ENCODE measurements at places on chromosomes 4 and X.
A peak's percentile ranks its signal among the peaks of the same experiment; 100 is the strongest.

- no peak for DNase-seq
Measured at GRCh38 chrX:37332055-37332454, 17.1 kb upstream of the PRRG1 start.

GRCh38 chr4:101200561-101200960 lies 146.8 kb downstream of the PPP3CA start:
- peak; percentile 6 for DNase-seq

DNA sequence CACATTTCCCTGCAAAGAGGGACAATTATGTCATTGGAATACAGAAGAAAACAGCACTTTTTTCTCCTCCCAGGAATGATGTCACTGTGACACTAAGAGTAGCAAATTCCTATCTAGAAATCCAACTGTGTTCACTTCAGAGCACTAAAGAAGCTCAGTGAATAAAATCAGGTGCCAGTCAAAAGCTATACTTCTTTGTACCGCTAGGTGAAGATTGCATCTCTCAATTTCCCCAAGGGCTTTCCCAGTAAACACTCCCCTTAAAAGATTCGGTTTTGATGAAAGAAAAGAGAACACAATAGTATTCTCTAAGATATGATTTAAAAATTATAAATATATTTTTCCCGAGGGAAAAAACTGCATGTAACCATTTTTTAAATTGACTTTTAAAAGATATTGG lies 104.7 kb upstream of the MID1 start:
- DNase-seq = peak; percentile 29

DNA sequence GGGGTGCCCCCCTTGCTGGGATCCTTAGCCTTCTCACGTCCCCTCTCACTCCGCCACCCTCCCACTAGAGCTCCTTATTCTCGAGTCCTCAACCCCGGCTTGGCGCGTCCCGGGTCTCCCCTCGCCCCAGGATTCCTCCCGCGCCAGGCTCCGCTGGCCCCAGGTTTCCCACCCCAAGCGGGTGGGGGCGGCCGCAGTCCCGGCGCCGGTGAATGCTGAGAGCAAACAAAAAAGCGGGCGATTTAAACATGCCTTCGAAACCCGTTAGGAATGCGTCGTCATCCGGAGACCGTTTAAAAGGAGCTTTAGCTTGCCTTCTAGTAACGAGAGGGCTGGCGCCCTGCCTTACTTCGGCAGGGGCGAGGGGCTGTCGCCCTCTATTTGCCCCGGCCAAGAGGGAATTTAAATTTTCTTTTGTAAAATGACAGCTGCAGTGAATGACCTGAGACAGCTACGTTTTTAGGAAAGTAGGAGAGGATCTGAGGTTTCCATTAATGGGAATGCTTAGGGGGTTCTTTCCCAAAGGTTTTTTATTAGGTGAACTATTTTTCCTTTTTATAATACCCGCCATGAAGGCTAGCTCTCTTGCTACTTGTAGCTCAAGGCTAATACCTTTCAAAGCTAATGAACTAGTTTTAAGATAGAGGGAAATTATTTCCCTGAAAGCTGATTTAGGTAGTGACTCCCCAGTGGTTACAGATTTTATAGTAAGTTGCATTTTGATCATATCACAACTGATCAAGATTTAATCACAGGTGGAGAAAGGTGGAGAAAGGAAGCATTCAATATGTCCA lies 3.1 kb downstream of the JADE1 start:
- no peak for DNase-seq

DNA sequence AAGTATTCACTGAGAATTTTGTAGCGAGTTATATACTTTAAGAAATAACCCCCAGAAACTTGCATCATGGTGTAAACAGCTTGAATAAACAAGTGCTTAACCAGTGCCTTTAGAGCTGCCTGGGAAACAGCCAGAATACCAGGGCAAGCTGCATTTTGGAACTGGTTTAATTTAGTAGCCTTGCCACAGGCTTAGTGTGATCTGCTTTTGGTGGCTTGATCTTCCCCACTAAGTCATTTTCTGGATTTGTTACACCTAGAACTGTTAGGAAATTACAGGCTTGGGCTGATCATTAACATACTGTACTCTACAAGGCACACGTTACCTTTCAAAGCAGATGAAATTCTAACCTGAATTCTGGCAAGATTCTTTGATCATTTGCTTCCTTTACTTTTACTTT lies 35.4 kb downstream of the NPNT start:
- DNase-seq = no peak

- no peak for DNase-seq
Measured at GRCh38 chr4:113776016-113776415, 14.5 kb upstream of the CAMK2D start.

DNA sequence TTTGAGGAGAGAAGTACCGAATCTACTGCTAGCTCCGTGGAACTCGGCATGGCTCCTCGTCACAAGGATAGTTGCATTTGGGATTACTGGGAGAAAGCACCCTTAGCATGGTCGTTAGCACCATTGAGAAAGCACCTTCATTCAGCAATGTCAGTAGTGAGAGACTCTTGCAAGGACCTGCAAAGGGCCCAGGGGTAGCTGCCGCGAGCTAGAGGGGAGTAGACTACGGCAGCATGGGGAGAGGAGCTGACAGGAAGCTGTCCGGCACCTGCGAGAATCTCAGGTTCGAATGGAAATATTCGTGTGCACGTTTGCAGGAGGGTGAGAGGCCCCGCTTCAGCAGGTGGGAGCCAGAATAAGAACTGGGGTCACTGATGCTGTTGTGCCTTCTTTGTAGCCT lies 20.2 kb downstream of the TLR10 start:
- no peak for DNase-seq

- no peak for DNase-seq
Measured at GRCh38 chr4:63492515-63492914, 916.7 kb downstream of the TECRL start.

- DNase-seq = no peak
Measured at GRCh38 chr4:16136827-16137226, 53.0 kb upstream of the PROM1 start.

DNA sequence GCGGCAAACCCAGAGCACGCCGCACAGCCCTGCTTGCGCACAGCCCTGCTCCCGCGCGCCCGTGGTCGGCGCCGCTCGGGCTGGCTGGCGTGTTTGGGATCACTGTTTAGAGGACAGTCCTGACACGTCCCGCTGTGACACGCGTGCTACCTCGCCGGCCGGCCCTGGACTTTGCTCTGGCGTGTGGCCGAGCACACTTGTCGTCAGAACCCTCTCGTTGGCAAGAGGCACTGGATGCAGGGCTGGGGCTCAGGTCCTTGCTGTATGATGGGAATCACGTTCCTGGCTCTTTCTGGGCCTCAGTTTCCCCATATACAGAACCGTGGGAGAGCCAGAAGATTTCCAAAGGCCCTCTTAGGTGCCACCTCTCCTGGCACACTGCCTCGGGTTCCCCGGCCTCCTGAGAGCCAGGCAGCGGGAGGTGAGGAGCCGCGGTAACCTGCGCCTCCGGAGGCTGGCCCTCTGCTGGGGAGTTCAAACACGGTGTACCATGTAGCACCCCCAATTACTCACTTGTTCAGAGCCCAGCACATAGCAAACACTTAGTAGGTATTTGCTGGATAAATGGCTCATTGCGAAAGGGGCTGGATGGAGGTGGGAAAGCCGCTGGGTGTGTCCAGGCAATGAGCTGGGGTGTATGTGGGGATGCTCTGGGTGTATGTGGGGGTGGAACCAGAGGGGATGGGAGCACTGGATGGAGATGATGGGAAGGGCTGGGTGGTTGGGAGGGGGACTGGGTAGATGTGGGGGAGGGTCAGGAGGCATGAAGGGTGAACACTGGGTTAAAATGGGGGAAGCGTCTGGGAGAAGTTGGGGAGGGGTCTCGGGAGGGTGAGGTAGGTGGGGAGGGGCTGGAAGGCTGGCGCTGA lies 76.6 kb downstream of the HTRA3 start:
- no peak for DNase-seq

- peak; percentile 39 for DNase-seq
Measured at GRCh38 chr4:17577665-17578481, 875 bp downstream of the LAP3 start.

- DNase-seq = no peak
Measured at GRCh38 chr4:82201303-82201702, 172.5 kb downstream of the HNRNPD start.

DNA sequence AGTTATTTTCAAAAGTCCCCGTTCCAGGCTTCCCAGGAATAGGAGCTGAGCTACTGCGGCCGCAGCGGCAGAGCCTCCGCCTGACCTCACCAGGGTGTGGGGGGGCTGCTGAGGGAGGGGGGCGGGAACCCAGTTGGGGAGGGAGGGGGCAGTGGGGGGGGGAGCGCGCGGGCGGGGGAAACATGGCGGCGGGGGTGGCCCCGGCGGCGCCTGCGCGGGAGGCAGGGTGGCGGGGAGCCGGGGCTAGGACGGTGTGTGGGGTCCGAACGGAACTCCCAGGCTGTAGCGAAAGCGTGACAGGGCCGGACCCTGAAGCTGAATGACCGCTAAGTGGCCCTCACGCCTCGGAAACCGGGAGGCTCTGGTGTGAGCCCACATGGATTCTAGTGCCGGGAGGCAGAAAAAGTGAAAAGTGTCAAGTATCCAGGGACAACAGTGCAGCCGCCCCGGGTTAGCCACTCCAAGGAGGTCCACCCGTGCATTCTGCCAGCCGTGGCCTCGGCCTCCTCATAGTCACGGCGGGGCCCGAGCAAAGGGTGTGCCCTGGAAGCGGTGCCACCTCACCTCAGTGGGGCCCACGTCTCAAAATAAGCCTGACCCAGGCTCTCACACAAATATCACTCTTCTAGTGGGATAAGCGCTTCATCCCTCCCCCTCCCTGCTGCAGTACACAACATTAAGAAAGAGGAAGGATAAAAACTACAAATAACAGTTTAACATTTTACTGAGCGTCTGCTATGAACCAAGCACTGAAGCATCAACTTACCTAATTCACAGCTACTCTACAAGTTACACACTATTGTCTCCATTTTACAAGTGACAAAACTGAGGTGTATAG lies at the start of gene KLHL13:
Gene KLHL13, minus strand, starts transcription at position 98 of the 838 bp plus-strand sequence. CDS start 88,337 bp downstream, outside the sequence.
- DNase-seq = peak; percentile 17

DNA sequence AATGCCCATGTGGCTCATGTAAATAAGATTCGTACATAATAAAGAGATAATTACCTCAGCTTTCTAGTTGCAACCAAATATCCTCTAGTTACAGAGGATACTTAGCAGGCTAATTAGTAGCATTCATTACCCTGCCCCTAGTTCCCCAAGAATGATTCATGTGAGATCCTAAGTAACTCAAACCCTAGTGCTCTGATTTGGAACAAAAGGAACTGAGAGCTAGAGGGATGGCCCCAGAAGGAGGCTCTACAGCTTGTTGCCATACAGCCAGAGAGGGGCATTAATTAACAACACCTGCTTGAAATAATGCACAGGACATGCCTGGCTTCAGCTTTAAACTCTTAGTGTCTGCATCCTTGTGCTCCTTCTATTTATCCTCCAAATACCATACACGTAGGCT lies 32.6 kb upstream of the CBR4 start:
- DNase-seq = no peak

DNA sequence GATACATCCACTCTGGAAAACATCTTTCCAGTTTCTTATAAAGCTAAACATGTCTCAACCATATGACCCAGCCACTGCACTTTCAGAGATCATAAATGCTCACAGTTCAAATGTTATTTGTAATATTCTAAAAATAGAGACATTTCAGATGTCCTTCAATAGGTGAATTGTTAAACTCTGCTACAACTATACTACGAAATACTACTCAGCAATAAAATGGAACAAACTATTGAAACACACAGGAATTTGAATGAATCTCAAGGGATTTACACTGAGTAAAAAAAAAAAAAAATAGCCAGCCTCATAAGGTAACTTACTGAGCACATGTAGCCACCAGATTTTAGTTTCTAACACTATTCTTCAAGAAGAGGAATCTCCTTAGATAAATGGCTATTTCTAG lies 253.9 kb downstream of the PCDH18 start:
- no peak for DNase-seq

DNA sequence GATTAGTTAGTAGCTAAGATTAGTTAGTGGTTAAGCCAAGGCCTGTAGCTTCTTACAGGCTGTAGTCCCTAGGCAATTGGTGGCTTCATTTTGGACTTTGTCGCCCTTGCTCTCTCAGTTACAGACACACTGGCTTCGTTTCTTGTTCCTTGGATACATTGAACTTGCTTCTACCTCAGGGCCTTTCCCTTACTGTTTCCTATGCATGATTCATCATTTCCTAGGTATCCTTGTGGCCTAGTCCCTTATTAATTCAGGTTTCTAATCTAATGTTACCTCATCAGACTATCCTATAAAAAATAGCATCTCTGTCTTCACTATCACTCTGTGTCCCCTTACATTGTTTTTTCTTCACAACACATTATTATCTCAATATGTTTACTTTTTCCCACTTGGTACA lies 45.5 kb upstream of the LCORL start:
- no peak for DNase-seq

All from 8988T (cell line).